NCI-H526 (cell line): ENCODE measurements at places on chromosomes 4 and X.

- DNase-seq = no peak
These were observed 16.5 kb downstream of the TRAPPC2 start for GRCh38 chrX:13717700-13718472.

DNA sequence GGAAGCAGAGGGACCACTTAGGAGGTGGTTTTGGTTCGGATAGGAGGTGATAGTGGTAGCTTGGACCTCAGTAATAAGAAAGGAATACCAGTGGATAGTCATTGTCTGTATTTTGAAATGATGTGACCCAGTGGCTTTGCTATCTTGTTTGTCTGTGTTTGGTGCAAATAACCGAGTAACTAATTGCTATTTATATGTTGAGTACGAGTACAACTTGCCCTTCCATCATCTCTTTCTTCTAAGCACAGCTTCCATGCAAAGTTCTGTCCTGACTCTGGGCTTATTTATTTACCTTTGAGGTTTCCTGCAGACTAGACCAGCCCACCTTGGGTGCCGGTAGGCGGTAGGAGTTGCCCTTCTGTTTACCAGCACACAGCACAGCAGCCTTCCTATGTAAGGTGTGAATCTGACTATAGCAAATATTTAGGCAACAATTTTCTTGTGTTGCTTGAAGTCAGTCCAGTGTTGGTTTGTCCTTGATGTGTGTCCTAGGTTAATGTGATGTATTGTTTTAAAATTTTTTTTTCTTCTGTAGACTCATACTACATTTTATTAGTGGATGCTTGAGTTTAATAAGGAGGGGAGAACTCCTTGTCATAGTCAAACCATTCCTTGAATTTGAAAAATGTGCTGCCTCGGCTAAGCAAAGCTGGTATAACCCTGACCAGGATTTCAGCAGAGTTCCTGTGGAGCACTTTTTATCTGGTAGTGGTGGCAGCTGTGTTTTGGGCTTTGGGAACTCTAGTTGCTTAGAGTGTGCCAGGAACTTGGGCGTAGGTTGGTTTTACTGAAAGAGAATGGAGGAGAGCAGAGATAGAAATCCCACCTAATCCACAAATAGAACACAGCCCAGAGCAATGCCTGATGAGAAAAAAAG, 21.9 kb downstream of the PTTG2 start:
- DNase-seq = peak; percentile 25

- DNase-seq = no peak
These were observed 211.6 kb upstream of the TBL1X start for GRCh38 chrX:9253211-9253610.

- DNase-seq = no peak
These were observed 255.8 kb downstream of the OPHN1 start for GRCh38 chrX:68177542-68177941.

DNA sequence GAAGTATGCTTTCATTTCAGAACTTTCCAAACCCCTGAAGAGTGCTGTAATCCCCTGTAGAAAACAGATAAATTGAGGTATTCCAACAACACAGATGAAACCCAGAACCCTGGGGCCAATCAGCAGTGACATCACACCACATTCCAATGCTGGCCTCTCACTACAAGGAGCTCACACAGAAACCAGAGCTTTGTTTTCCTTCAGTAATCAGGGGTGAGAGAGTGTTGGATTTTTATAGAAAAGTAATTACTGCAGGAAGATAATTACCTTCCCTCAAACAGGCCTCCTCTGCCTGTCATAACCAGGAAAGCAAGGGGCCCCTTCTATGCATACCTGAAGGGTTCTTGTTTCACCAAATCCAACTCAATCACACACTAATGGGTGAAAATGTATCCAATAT, 246.2 kb downstream of the SCFD2 start:
- DNase-seq = no peak

- no peak for DNase-seq
These were observed 14.8 kb downstream of the NAT8L start for GRCh38 chr4:2073808-2074481.

DNA sequence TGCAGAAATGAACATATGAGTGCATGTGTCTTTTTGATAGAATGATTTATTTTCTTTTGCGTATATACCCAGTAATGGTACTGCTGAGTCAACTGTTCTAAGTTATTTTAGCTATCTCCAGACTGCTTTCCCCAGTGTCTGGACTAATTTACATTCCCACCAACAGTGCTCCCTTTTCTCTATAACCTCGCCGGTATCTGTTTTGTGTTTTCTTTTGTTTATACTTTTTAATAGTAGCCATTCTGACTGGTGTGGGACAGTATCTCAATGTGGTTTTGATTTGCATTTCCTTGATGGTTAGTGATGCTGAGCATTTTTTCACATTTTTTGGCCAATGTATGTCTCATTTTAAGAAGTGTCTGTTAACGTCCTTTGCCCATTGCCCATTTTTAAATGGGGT, 218.6 kb upstream of the KCNIP4 start:
- DNase-seq = no peak

DNA sequence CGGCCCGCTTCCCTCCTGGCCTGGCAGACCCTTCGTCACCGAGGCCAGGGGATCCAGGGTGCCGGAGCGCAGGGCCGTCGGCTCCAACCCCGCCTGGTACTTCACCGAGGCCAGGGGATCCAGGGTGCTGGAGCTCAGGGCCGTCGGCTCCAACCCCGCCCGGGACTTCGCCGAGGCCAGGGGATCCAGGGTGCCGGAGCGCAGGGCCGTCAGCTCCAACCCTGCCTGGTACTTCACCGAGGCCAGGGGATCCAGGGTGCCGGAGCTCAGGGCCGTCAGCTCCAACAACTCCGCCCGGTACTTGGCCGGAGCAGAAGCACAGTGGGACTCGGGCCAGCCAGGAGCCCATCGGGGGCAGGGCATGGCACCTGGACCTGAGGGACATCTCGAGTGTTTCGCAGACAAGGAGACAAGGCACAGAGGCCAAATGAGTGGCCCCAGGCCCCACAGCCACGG, 85.1 kb downstream of the FAM53A start:
- no peak for DNase-seq

GRCh38 chr4:159906517-159906916, 803.6 kb downstream of the RAPGEF2 start:
- DNase-seq = no peak

- peak; percentile 15 for DNase-seq
These were observed 44.6 kb upstream of the LINC00632 start for GRCh38 chrX:140664939-140665338.

DNA sequence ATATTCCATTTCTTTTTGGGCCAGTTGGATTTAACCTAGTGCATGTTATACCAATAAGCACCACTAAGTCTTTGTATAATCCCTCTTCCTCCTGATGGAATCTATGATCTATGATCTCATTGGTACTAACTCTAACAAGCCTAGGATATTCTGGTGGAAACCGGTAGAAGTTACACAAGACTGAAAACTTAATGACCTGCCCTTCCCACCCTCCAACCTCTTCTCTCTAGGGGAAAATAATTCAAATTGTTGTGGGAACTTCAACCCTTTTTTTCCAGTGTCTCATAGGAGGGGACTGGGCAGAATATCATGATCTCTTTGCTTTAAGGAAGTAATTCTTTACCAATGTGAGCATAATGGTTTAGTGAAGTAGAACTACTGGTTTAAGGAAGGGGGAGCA, 289.5 kb upstream of the BOD1L1 start:
- DNase-seq = no peak

- DNase-seq = no peak
These were observed 29.6 kb downstream of the KDM5C start for GRCh38 chrX:53195401-53195800.

DNA sequence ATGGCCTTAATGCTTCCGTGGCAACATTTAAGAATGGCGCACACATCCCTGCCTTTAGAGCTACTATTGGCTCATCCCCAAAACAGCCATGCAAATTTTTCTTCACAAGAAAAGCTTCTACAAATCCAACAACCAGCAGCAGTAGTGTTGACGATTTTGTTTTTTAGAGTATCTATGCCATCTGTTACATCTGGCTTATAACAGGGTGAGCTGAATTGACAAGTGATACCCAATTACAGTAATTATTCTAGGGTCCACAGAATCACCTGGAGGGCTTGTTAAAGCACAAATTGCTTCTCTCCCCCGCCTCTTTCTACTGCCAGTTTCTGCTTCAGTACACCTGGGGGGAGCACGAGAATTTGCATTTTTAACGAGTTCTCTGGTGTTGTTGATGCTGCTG, 34.1 kb downstream of the DCHS2 start:
- peak; percentile 92 for DNase-seq

GRCh38 chr4:80185787-80186548, 11.3 kb upstream of the PRDM8 start:
- DNase-seq = no peak
